ENCODE measurements at places on chromosomes 6 and 20. TPM values are rescaled to one million over a fixed set of nuclear protein-coding genes. Genes with fewer than 3 reads are reported as not detected.

DNA sequence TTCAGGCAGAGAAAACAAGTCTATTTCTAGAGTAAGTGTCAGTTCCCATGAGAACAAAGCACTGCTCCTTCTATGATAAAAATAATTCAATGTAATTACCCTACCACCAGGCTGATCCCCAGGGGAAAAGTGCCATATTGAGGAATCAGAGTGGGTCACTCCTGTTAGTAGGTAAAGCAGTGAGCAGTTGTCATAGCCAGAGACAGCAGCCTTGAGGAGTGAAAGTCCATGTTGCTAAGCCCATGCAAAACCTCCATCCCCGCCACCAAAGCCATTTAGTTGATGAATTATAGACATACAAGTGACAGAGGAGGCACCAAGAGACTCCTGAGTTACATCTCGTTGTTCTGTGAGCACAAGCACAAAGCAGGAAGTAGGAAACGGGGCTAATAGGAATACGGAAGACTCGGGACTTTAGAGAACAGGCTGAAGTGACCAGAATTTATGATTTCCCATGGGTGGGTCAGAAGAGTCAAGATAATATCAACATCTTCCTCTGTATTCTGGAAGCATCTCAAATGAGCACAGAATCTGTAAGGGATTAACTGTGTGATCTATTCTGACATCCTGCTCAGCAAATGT is 197.9 kb downstream of the MAFB start:
- no peaks in the 10 kb centered on the region for H3K4me1 ChIP-seq
- H3K27ac ChIP-seq: no peak overlapping the region
- H3K36me3 ChIP-seq: no peaks in the 10 kb centered on the region
- no peak for DNase-seq

GRCh38 chr20:34983995-34984735 is 28.5 kb downstream of the MYH7B start:
- no peak overlapping the region for H3K27ac ChIP-seq
- H3K4me1 ChIP-seq: no peaks in the 10 kb centered on the region
- DNase-seq: no peak
- H3K36me3 ChIP-seq: no peaks in the 10 kb centered on the region
- no peak overlapping the region for H3K4me3 ChIP-seq
- peaks cover 11% of the 10 kb centered on the region for H3K27me3 ChIP-seq

Gene LRRN4
- total RNA-seq: not detected

Gene PTPRT
- total RNA-seq: not detected

Gene LSM2
- total RNA-seq: 129 TPM

Gene ZNF451
- total RNA-seq: 64.9 TPM

Gene CCR6
- total RNA-seq: 9.1 TPM

Gene FKBP1C
- total RNA-seq: 0.68 TPM

GRCh38 chr20:10367943-10368701 is 65.9 kb downstream of the MKKS start:
- no peak overlapping the region for H3K27ac ChIP-seq
- peaks cover 37% of the 10 kb centered on the region for H3K27me3 ChIP-seq
- H3K4me1 ChIP-seq: no peaks in the 10 kb centered on the region

Gene PLA2G7
- not detected for total RNA-seq

GRCh38 chr6:35064290-35064689 is 76.8 kb downstream of the TCP11 start:
- no peak overlapping the region for H3K27ac ChIP-seq
- H3K36me3 ChIP-seq: no peaks in the 10 kb centered on the region
- H3K27me3 ChIP-seq: no peaks in the 10 kb centered on the region
- H3K4me1 ChIP-seq: peaks cover 17% of the 10 kb centered on the region
- DNase-seq: no peak

All from activated CD8-positive, alpha-beta memory T cell treated with anti-CD3 and anti-CD28 coated beads, Interleukin-2, amount 10 ng/mL, durations not matched to agents 7 days and 5 days (primary cell).